ENCODE measurements at places on chromosomes 1 and 21.

- no peak for DNase-seq
Measured at GRCh38 chr1:18062185-18062584, 45.4 kb upstream of the IGSF21 start.

DNA sequence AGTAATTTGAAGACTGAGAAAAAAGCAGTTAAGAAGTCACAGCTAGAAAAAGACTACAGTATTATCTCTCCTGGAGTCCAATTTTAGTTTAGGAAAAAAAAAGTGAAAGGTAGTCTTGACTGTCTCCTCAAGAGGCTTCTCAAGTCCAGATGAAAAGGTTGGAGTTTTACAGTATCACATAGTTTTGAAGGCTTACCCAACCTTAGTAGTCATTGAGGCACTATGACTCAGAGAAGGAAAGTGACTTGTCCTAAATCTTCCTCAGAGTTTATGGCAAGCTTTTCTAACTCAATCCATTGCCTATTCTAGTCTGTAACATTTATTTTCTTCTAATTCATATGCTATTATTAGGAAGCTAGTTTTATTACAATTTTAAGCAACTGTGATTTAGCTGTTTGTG, 174.9 kb downstream of the DPYD start:
- DNase-seq, result no peak

GRCh38 chr1:37244083-37244480, 209.8 kb upstream of the GRIK3 start:
- no peak for DNase-seq

DNA sequence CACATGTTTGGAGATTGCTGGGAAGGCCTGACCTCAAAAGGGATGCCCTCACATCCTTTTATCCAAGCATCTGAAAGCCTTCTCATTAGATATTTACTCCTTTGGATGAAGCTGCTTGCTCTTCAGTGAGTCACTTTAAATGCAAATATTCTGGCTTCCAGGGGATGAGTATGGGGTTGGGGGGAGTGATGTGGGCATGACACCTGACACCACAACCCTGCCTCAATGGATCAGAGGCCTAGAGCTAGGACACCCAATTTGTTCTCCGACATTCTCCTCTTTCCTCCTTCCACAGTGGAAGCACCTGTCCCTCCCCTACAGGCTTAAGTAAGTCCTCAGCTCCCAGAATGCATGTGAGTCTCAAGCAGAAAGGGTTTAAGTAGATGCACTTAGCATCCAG, 238.3 kb downstream of the OMA1 start:
- DNase-seq, result no peak

DNA sequence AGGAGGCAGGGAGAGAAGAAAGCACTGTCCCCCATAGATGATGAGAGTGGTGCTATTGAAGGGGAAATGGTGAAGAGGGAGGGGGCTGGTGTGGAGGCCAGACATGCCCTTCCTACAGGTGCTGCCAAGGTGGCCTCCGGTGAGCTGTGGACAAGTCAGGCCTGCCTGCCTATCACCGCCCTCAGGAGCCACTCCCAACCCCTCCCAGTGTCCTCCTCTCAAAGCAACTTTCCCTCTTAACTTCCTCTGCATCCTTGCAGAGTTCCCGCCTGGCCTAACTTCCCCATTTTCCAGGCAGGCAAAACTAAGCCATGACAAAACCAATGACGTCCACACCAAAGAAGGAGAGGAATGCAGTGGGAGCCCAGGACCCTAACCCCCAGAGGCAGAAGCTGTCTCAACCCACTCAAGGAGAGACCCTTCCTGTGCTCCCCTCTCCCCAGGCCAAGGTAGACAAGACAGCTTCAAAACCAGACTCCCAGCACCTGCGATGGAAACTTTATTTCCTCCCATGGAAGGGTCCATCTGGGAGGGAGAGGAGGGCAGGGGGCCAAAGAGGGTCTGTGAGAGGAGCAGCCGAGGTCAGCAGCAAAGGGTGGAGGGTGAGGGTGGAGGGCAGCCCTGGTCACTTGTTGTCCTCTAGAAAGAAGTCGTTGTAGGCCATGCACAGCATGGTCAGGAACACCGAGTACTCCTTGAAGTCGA, 1.0 kb upstream of the S100A6 start:
- no peak for DNase-seq

- peak; percentile 95 for DNase-seq
Measured at GRCh38 chr21:34526618-34527290, 14.7 kb upstream of the KCNE1 start.

DNA sequence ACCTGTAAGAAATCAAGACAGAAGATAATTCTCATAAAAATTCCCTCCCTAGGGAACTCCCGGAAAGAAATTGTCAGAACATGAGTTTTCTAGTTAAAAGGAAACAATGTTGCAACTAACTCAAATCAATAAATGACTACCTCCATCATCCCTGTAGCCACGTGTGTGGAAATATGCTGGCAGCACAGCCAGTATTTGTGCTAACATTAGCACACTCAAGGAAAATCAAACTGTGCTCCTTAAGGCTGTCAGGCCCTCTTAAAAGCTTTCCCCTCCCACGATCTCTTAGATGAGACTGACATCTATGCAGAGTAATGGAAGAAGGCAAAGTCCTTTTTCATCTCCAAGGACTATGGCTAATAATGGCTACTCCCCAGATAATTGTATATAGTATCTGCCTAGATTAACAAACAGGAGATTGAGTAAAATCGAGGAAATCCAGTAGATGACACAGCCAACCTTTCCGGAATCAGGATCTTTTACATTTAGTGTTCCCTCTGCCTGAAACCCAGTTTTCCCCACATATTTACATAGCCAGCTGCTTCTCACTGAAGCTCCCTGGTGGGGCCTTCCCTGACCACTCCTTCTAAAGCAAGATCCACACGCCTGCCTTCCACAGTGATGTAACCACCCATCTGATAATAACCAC, 50.9 kb upstream of the NR5A2 start:
- DNase-seq, result no peak

DNA sequence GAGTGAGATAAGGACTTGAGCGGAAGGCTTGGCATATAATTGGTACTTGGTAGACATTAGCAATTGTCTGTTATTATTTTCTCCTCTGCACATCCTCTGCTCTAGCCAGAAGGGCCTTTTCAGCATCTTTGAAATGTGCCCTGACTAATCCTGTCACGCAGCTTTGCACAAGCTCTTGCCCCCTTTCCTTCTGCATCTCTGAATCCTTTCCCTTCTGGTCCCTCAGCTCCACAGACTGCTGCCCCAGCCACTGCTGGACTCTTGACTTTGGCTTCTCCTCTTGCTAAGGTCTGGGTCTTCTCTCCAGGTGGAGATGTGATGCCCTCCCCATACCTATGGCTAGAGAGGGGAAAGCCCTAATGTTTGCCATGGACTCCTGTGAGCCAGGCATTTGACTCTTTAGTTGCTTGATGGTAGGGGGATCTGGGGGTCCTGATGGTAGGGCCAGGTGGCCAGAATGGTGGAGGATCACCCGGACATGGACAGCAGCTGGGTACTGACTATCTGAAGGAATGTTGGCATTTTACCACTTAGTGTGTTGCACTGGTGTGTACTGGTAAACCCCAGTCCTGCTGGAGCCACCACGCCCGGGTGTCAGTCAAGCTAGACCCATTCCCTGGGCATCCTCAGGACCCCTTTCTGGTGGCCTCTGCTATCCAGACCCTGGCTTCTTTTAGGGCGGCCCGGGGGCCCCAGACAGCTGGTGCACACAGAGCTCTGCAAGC, 4.4 kb downstream of the HPCA start:
- no peak for DNase-seq

DNA sequence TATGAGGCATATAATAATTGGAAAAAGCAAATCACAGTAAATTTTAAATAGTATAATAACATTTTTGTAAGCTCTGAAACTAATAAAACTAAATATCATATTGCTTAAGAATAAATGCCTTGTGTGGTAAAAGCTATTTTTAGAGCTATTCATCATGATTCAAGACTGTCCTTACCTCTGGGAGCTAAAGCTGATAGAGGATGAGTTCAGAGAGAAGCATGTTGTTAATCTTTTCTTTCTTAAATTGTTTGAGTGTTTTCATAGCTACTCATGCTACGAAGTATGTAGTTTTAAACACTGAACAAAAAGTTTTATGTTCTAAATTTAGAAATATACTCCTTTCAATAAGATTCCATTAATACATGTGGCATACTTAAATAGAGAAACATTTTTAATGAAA, 30.5 kb downstream of the IFI16 start:
- DNase-seq, result no peak

- DNase-seq, result no peak
Measured at GRCh38 chr1:246302711-246303317, 204.3 kb downstream of the SMYD3 start.

DNA sequence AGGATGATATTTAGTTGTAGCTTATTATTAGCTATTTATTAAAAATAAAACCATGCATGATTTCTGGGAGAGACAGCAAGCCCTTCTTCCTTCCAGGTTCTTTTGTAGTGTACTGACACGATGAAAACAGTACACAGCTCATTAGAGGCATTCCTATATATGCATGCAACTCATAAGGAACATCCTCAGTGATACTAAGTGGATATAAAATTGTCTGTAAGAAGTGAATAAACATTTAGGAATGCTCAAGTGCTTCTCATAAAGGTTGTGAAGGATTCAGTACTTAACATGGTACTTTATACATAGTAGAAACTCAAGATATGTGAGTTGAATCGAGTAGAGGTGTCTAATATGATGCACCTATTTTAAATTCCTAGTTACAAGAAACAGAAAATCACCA, 287.7 kb downstream of the SDCCAG8 start:
- DNase-seq, result no peak

DNA sequence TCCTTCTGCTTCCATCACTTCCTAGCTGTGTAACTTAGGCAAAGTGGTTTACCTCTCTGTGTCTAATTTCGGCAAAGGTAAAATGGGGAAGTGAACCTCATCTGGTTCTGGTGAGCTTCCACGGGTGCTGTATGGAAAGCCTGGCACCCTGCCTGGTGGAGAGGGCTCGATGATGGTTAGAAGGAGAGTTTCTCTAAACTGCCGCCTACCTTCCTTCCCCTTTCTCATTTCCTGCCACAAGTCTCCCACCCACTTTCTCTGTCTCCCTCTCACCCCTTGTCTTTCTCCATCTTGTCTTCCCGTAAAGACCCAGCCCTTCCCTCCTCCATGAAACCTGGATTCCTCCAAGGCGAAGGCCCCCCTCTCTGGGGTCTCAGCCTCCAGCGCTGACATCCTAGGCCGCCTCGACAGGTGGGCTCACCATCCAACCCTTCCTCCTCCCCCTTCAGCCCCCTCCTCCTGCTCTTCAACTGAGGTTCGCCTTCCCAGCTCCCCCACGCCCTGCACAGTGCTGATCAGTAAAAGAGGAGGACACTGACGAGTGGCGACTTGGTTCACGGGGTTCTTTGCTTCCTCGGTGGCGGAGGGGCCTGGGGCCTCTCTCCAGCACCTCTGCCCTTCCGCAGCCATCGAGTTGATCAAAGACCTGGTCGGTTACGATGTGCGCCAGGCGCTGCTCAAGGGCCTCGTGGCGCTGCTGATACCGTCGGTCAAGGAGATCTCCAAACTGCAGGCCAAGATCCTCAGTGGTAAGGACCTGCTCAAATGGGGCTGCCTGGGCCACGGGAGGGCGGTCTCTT, 7.3 kb downstream of the RNU5D-1 start:
- DNase-seq, result no peak

- DNase-seq, result no peak
Measured at GRCh38 chr1:156420205-156421061, 51.4 kb downstream of the RHBG start.

- DNase-seq, result no peak
Measured at GRCh38 chr1:121595089-121595488, 410.3 kb downstream of the SRGAP2C start.

GRCh38 chr1:12481928-12482327, 136.1 kb downstream of the DHRS3 start:
- no peak for DNase-seq

GRCh38 chr1:202031796-202032195, 21.4 kb downstream of the ELF3 start:
- DNase-seq, result no peak

- DNase-seq, result peak; percentile 77
Measured at GRCh38 chr1:179143322-179143721, 61.5 kb downstream of the TOR3A start.

DNA sequence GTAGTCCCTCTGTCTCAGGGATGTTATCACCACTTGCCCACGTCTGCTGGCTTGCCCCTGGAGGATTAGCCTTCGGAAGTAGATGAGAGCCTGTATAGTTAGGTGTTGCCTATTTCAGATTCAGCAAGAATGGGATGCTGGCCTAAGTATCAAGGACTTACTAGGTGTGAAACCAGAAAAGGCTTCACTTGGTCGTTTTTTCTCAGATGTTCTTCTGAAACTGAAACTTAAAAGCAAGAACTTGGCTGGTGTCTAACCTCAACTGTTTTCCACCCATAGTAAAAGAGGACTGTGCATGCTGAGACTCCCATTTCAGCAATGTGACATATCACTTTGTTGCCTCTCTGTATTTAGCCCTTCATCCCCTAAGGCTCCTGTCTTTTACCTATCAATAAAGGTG, 67.0 kb upstream of the LRRC53 start:
- no peak for DNase-seq

GRCh38 chr1:179264507-179264906, 29.1 kb upstream of the SOAT1 start:
- no peak for DNase-seq

DNA sequence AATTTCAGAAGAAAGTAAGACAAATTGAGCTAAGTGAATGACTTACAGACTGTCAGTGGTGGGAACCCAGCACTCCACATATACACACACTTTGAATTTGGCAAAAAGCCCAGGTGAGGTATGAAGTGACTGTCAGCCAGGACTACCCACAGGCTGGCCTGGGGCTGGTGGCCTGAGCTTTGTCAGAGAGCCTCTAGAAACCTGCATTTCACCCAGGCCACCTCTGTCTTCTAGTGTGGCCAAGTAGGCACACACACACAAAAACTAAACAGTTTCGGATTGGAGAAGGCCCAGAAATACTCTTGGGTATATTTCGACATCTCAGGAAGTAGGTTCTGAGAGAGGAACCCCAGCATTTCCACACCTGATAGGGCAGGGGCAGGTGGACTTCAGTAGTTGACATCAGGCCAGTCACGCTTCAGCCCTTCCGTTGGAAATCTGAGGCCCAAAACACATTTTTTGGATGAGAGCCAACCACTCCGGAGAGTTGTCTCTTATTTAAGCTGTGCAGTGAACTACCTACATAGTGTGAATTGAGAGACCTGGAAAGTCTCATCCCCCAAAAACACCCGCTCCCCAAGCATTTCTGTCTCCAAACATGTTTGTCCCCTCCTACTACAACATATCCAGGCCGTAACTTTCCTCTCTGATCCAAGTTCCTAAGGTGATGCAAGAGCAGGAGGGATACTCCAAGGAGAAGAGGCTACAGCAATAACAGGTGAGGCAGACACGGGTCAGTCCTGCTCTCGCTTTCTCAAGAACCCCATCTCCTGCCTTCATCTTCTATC, 167.2 kb upstream of the PROX1 start:
- DNase-seq, result no peak
